ENCODE measurements at places on chromosomes 2 and 18.

GRCh38 chr2:47535073-47535472, 132.1 kb downstream of the MSH2 start:
- DNase-seq, result no peak

DNA sequence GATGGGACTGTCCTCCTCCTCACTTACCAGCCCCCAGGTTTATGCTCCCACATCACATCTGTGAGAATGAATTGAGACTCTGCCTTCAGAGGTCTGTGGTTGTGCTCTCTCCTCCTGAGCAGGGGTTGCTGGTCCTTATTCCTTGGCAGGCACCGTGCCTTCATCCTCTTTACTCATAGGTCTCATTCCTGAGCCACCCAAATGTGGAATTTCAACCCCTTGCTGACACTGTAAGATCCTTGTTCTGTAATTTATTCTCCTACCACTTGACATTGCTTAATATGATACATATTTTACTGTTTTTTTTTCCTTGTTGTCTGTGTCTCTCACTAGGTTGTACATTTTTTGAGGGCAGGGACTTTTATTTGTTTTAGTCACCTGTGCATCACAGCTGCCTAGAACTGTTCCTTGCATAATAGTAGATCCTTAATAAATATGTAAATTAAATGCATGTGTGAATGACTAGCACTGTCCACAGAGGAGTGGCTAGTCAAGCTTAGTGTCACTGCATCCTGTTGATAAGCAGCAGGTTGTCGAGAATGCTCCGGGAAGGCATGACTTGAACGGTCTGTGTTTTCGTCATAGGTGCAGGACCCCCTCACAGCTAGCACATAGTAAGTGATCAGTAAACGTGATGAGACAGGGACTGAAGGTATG, 180.6 kb downstream of the ZNF407 start:
- no peak for DNase-seq

DNA sequence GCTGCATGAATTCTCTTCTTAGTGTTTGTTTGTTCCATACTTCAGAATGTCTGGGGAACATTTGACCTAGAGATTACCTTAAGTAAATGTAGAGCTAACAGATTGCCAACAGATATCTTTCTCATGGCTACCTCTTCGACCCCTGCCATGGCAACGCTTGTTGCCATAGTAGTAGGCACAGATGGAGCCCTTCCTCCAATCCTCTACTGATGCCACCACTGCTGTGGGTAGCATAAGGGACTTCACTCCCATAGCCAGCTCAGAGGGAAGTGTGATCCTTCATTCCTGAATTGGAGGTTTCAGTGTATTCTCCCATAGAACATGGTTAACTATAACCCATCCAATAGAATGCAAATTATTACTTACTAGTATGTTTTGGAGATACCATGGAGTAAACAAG, 543.6 kb upstream of the NRP2 start:
- no peak for DNase-seq

DNA sequence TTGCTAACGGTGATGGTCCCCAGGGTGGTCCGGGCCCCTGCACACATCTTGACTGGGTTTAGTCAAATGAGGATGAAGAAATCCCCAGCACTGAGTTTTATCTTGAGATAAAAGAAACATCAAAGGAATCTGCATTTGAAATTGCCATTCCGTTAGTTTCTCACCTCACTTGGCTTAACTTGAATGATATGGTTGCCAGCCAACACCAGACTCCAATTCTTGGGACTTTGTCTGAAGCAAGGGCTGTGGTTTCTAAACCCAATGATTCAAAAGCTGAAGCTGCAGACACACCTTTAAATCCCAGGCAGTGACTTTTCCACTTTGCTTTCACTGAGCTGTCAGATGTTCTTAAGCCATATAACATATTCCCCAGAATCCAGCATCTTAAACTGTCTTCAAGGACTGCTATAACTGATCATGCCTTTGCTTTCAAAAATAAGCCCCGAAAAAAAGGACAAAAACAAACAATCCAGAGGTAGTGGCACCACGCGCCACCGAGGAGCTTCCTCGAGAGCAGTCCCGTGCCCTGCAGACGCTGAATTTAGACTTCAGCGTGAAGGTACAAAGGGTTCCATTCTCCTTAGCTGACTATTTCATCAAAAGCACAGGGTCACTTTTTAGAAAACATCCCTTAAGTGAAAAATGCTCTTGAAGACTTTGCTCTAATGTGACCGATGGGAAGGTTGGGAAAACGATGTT, 189.3 kb downstream of the HDAC4 start:
- DNase-seq, result no peak

GRCh38 chr2:224650815-224651439, 65.2 kb downstream of the CCDC195 start:
- no peak for DNase-seq

DNA sequence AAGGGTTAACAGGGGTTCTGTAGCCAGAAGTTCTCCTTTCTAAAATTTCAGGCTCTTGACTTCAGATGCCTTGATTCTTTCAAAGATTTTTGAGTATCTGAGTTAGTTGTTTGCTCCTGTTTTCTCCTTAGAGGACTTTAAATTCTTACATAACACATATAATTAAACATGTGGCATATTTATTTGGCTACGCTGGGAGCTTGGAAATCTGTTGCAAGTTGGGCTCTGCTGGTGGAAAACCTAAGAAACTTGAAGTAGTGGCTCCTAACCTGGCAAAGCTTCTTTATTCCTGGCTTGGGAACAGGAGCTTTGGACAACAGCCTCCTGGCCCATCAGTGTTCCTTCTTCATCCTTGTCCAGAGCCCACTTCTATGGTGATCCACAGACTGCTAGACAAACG, 72.6 kb downstream of the VIT start:
- DNase-seq, result no peak

DNA sequence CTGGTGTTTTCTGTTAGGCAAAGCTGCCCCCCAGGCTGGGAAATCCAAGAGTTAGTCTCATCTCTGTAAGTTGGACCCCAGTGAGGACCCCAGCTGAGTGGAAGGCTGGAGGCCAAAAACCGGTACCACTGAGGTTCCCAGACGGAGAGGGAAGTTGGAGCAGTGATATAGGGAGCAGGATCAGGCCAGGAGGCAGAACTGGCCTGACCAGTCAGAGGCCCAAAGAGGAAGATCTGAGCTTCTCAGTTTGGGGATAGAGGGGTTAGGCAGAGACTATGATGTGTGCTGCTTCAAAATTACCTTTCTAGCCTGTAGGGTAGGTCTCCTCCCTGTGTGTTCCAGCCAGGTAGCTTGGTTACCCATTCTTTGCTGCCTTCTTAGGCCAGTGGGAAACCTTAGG, 4.6 kb upstream of the RNF181 start:
- no peak for DNase-seq

GRCh38 chr2:168180914-168181313, 66.5 kb downstream of the STK39 start:
- no peak for DNase-seq

DNA sequence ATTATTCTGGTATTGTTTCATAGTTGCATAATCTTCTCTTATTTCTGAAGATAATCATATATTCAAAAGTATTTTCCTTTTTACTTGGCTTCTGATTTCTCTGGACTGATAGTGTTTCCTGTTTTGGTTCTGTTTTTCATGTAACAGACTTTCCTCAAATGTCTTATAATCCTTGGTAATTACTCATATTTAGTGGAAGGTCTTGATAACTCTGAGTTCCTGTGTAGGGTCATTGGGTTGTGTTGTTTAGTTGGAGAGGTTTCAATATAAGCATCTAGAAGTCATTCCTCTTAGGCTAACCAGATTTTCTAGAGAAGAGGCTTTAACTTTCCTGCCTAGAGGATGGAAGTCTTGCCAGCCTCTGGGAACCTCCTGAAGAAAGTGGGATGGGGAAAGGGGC, 23.8 kb downstream of the MFSD6 start:
- no peak for DNase-seq

- DNase-seq, result no peak
Measured at GRCh38 chr2:30300456-30301221, 69.3 kb downstream of the LBH start.

DNA sequence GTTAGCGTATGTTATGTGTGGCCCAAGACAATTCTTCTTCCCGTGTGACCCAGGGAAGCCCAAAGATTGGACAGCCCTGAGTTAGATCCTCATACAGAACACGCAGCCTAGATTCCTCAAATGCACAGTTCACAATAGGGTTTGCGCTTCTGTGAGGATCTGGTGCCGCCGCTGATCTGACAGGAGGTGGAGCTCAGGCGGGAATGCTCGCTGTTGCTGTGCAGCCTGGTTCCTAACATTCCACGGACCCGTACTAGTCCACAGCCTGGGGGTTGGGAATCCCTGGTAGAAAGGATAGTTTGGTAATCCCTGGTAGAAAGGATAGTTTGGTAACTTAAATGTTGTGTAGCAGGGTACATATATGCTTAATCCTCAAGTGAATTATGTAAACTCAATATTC, 27.0 kb downstream of the MAPRE3 start:
- no peak for DNase-seq

DNA sequence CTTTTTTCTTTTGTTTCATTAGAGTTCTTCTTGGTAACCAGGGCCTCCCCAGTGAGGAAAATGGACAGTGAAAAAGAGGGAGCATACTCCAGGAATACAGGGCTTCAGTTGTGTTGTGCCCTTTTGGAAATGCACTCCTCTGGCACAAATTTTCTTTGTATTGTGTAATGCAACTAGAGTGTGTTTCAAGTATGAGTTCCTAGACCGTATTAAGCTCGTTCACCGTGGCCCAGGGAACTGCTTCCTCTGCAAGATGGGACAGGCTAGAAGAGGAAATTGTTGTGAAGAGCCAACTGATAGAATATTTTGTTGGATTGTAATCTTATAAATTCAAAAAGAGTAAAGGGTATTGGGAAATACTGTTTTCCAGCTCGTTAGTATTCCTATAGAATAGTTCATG, 137.2 kb upstream of the TTC39C start:
- no peak for DNase-seq

DNA sequence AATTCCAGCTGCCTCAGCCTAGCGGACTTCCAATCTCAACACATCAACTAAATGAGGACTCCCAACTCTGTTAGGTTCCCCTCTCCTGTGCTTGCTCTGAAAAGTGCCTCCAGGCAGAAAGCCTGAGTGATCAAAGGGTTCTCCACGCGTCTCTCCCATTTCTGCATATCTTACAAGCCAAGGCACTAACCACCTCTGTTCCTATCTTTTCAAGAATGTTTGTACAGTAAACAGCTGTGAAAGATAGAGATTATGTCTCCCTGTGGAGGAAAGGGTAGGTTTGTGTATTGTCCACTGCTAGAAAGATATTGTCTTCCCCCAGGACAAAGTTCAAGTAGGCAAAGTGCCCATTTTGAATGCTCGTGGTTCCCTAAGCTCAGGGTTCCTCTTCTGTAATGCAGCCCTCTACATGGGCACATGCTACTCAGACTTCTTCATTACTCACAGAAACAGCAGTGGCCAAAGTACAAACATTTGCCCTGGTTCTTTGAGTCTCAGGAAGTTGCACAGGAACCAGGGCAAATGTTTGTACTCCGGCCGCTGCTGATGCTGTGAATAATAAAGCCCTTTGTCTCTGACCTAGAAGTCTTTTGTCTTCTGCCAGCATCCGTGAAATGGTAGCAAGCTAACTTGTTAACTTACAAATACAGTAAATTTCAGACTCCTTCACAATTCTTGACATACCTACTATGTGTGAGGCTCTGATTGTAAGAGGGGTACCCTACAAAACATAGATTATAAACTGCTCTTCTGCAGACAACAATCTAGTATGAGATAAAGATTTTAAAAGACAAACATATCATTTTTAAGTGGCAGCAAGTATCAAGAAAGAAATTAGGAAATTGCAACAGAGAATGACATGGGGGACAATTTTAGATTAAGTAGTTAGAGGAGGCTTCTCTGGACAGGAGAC, 44.5 kb downstream of the PKDCC start:
- no peak for DNase-seq

- no peak for DNase-seq
Measured at GRCh38 chr2:173231042-173231441, 123.6 kb upstream of the CDCA7 start.

DNA sequence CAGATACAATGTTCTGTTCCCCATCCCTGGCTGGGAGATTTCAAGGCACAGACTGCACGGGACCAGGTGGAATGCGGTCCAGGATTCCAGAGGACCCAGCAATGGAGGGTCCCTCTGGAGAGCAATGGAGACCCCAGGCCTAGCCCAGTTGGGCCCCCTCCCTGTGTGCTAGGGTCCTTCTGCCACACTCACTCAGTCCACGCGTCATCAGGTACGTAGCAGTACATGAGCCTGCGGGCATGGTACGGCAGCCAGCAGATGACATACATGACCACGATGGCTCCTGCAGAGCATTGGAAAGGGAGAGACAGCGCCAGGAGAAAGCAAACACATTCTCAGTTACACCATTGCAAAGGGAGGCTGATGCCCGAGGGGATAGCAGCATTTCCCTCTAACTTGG, 10.1 kb downstream of the NTSR2 start:
- DNase-seq, result no peak

DNA sequence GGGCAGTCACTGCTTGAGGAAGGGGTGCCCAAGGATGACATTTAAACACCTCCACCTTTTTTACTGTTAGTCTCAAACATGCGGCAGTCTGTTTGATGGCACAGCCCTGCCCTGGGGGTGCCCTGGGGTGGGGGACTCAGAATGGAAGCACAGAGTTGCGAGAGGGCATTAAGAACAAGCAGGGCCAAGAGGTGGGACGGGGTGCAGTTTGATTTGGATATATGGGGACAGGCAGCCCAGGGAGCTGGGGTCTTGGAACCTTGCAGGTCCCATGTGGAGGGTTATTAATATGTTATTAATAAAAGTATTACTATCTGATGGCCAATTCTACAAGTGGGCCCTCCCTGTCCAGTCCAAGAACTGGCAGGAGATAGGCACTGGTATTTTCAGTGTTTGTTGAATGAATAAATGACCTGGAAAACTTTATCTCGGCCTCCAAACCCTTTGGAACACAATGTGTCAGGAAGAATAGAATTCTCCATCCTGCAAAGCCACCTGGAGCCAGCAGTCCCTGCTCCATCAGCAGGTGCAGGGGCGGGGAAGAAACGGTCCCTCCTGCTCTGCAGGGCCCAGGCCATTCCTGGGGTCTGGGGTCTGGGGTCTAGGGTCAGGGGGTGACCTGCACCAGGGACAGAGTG, 25.2 kb downstream of the SDC1 start:
- no peak for DNase-seq

DNA sequence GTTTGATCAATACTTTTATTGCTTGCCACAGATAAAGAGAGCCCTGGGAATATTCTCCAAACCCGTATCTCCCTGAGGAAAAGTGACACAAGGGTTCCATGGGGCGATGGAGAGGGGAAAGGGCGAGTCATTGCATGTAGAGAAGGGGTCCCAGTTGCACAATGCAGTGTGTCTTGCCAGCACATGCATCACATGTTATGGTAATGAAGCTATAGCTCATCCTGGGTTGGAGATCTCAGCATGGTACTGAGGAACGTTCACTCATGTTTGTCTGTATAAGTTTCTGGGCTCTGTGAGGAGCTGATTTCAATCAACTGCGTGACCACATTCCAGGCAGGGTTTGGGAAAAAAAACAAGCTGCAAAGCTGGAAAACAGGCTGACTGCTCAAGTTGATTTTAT, 220.7 kb upstream of the MC4R start:
- DNase-seq, result no peak

- DNase-seq, result no peak
Measured at GRCh38 chr2:26772064-26773001, 8.2 kb downstream of the SLC35F6 start.

Measured in stimulated activated CD8-positive, alpha-beta memory T cell treated with anti-CD3 and anti-CD28 coated beads, Interleukin-7, amount 100 ng/mL, for 24 hours (primary cell).